Right atrium auricular region (tissue), 2 donors: ENCODE measurements at places on chromosomes 6 and 20. TPM values are rescaled to one million over a fixed set of nuclear protein-coding genes. Genes with fewer than 3 reads are reported as not detected.

YWHAB gene
- 75.9 TPM for total RNA-seq

CLVS2 gene
- total RNA-seq: not detected

FLRT3 gene
- total RNA-seq: 2.3 TPM

CD40 gene
- total RNA-seq: 9.6 TPM

C20orf202 gene
- 0.20 TPM for total RNA-seq
